ENCODE measurements at places on chromosomes 5 and 9.

- DNase-seq = no peak
Measured at GRCh38 chr5:56303511-56303910, 70.4 kb upstream of the ANKRD55 start.

GRCh38 chr5:61026004-61026403, 81.0 kb downstream of the NDUFAF2 start:
- no peak for DNase-seq

- no peak for DNase-seq
Measured at GRCh38 chr9:6538666-6539071, 106.9 kb downstream of the GLDC start.

DNA sequence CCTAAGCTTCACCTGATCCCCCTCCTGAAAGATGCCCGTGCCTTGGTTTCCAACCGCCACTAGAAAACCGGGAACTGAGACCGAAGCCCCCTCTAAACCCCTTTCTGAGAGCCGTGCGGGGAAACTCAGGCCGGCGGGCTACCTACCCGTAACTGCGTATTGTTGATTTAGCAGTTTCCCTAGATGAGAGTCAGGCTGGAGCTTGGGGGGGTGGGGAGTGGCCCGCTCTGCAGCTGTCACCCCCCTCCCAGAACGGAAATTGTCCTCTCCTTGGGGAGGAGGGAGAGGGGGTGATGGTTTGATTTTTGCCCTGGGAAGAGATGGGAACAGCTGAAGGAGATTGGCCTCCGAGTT, 2.5 kb downstream of the CXXC5 start:
- DNase-seq = no peak

DNA sequence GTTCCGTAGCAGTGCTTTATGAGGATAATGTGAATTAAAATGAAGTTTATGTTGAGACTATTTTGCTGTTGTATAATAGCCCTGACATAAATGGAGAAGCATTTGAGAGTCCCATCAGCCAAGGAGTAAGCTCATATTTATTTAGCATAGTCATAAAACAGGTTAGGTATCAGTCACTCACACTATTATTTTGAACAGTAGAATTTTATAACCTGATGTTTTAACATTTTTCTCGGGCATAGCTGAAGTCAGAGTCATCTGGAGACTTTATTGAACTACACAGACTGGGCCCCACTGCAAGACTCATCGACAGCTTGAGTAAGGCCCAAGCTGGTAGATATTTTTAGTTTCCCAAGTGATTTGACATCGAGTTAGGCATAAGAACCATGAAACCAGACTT, 620.3 kb upstream of the WWC1 start:
- no peak for DNase-seq

GRCh38 chr5:153919161-153919560, 119.5 kb downstream of the FAM114A2 start:
- no peak for DNase-seq
